ENCODE measurements at places on chromosomes 1 and 21.

DNA sequence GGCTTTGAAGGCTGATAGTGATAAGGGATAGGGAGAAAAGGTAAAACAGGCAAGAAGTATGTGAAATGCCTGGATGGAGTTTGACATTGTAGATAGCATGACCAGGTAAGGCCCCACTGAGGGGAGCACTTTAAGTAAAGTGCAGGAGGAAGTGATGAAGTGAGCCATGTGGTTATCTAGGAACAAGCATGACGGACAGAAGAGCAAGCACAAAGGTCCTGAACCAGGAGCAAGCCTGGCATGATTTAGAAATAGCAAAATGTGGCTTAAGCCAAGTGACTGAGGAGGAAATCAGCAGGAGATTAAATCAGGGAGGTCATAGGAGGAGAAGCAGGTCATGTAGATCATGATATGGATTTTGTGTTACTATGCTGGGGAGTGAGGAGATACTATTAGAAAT is 129.2 kb downstream of the GLUL start:
- DNase-seq = no peak

- peak; percentile 55 for DNase-seq
These were observed 5.2 kb downstream of the TNFRSF18 start for GRCh38 chr1:1200876-1201810.

- no peak for DNase-seq
These were observed 144.2 kb downstream of the VAV3 start for GRCh38 chr1:107820801-107821200.

DNA sequence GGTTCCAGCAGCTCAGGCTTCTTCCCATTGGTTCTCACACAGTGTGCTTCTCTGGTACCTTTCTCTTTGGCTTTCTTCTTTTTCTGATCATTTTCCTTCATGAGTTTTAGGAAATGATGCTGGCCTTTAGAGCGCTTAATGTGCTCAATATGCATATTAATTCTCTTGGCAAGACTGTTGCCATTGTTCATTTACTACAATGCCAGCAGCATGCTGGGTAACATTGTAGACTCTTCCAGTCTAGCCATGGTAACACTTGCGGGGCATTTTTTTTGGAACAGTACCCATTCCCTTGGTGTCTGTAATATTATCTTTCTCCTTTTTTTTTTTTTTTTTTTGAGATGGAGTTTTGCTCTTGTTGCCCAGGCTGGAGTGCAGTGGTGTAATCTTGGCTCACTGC is 21.7 kb downstream of the UBE4B start:
- no peak for DNase-seq

- no peak for DNase-seq
These were observed 29.9 kb upstream of the ACTL8 start for GRCh38 chr1:17725084-17725719.

- DNase-seq = no peak
These were observed 95.9 kb upstream of the SGIP1 start for GRCh38 chr1:66438062-66438461.

GRCh38 chr1:8031176-8031785 is 5.2 kb upstream of the ERRFI1 start:
- DNase-seq = no peak

GRCh38 chr21:39523399-39523798 is 71.6 kb downstream of the SH3BGR start:
- no peak for DNase-seq

DNA sequence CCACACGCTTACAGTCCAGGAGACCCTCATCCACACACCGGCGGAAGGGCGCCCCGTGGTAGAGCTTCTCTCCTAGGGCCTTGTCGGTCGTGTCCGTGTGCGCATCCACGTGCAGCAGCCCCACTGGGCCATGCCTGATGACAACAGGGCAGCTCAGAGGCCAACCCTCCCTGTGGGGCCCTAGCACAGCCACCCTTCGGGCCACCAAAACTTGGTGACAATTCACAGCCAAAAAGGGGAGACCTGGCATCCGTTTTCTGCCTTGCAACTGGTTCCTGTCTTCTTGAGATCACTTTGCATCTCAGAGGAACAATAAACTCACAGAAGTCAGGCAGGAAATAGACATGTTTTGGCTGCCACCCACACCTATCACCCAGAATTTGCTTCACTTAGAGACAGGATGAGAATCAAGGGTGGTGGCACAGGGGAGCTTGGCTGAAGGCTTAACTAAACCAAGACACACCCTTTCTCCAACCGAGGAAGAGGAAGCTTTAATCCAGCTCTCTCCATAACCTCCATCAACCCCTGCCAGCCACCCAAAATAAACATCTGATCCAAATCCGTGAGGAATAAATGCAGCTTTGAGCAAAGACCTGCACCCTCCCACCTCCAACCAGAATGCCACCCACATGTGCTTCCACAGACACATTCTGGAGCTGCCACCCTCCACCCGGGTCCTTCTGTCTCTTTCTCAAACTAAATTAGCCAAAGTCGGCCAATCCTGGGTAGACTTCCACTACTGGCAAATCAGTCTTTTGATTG is 5.7 kb downstream of the AGMAT start:
- no peak for DNase-seq

DNA sequence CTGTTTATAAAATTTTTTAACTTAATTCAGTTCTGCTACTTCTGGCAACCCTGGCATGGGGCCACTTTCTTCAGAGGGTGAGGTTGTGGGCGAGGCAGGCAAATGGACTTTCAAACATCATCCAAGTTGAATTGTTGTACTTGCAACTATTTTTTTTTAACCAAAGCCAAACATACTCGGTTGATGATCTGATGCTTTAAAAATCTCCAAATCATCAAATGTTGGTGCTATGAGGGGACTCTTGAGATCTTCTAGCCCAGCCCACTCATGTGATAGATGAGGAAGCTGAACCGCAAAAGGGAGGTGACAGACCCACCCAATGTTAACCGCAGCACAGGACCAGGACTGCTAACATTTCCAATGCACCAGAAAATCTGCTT is 6.7 kb downstream of the SLC1A7 start:
- DNase-seq = no peak
